DMS79 (cell line): ENCODE measurements at places on chromosomes 6 and 20.

DNA sequence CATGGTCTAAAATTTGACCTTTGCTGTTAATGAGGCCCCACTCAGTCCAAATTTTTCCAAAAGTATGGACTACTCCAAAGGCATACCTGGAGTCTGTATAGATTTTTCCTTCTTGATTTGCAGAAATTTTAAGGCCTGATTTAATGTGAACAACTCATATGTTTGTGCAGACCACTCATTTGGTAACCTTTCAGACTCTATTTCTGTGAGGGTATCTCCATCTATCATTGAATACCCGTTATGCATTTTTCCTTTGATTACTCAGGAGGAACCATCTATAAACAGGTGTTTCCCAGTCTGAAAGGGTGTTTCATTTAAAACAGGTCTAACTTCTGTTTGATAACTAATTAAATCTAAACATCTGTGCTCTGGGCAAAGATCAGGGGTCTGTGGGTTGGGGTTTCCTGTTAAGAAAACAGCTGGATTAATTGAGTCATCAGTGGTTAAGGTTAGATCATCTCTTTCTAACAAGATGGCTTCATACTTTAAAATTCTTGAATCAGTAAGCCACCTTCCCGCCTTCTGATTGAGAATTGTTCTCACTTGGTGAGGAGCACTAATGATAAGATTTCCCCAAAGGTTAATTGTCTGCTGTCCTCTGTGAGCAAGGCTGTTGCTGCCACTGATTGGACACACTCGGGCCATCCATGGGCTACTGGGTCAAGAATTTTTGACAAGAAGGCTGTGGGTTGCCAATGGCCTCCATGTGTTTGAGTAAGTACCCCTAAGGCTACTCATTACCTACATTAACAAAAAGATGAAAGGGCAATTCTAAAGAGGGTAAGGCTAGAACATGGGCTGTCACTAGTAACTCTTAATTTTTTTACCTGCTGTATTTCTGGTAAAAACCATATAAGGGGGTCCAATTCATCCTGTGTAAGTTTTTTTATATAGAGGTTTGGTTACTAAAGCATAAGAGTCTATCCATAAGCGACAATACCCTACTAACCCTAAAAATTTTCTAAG is 24.1 kb downstream of the HLA-B start:
- no peak for DNase-seq

DNA sequence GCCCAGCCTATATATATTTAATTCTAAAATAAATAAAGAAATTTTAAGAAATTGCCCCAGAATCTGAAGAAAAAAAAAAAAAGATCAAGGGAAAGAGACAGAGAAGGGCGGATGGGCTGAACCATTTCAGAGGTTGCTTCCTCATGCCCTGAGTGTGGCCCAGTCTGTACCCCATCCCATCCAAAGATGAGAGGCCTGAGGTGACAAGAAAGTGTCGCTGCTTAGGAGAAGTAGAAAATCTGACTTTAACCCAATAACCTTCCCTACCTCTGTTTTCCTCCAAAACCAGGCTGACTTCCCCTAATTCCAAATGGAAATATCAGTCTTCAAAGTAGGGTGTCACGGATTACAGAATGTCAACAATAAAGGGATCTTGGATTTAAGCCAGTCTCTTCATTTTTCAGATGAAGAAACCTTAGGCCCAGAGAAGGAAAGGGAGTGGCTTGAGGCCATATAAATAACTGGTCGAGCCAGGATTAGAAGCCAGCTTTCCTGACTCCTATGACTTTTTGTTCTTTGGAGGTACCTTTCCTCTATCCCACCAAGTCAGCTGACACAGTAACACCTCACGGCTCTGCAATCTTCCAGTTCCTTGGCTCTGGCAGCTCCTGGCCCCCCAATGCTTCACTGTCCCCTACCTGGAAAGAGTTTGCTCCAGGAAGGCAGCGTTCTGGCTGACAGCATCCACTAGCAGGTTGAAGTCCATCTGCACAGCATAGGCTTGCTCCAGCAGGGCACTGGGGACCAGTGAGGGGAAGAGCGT is 10.1 kb downstream of the GSS start:
- no peak for DNase-seq

DNA sequence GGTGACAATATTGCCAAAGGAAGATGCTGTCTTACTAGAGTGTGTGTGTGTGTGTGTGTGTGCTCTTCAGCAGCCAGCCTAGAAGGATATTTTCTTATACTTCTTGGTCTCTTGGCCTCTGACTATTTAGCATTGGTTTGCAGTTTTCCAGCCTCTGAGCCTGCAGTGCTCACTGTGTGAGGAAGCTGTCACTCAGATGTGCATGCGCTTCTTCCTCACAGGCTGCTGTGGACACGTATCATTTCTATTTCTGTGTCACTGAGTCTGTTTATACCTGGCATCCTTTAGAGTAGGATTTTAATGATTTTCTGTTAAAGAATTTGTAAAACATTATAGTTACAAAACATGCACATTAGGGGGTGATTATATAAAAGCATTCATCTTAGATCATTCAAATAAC is 83.3 kb downstream of the ALDH8A1 start:
- no peak for DNase-seq

GRCh38 chr6:132133736-132134445 is 182.7 kb upstream of the CCN2 start:
- no peak for DNase-seq

DNA sequence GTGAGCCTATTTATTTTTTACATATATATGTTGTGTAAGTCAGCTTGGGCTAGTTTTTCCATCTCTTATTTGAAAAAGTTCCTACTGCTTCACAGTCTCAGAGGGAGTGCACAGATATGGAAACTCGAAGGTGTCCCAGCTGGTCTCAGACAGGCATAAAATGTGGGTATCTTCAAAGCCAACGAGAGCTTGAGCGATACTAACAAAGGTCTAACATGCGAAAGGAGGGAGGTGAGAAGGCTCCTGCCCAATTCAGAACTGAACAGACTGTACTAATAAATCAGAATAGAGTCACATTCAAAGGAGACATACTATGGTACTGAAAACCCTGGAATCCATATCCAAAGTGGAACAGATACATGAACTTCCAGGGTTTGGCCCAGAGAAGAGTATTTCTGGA is 113.0 kb downstream of the PREX1 start:
- DNase-seq: no peak

DNA sequence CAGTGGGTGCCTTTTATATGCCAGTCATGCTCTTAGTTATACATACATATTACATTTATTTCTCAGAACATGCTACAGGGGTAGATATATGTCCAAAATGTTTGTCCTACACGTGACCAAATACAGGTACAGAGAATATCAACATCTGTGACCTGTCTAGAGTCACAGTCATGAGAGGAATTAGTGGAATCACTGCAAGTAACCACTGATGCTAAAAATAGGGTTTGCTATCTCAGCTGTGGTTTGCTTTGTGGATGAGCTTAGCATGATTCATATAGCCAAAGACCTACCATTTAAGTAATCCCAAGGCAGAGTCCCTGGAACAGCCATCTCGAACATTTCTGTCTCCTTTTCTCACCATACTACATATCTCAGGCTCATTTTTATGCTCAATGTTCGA is 32.3 kb downstream of the GSTA3 start:
- no peak for DNase-seq

GRCh38 chr6:160979061-160979708 is 12.4 kb upstream of the MAP3K4 start:
- DNase-seq: no peak

DNA sequence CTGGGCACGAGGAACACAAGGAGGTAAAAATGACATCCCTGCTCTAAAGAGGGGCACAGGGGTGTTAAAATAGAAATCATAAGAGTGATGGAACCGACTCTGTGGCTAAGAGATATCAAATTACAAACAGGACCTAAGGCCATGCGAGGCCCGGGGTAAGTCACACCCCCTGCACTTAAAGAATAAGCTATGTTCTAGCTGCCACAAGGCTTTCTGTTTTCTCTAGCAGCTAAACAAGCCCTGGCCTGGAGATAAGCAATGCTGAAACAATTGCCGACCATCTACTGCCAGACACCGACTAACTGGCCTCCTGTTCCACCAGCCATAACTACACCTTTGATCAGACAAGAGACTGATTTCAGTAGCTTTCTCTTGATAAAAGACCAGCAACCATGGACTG is 32.4 kb downstream of the MDGA1 start:
- peak; percentile 43 for DNase-seq

- DNase-seq: no peak
Observed at GRCh38 chr6:32604434-32604877, 14.8 kb upstream of the HLA-DRB1 start.
